Regular cardiac myocyte (primary cell): ENCODE measurements at places on chromosomes 3 and 15. TPM values are rescaled to one million over a fixed set of nuclear protein-coding genes. Genes with fewer than 3 reads are reported as not detected.

The GOLGA8S gene
- total RNA-seq, result 0.19 TPM in 1 of 2 replicates, not detected in the other

The TGM4 gene
- not detected in 2 replicates for total RNA-seq

The SPTBN5 gene
- total RNA-seq, result 0.28 and 0.38 TPM in 2 replicates

The SEMA6D gene
- total RNA-seq, result 9.9 and 19.6 TPM in 2 replicates
